ENCODE measurements at places on chromosomes 1 and 21.

DNA sequence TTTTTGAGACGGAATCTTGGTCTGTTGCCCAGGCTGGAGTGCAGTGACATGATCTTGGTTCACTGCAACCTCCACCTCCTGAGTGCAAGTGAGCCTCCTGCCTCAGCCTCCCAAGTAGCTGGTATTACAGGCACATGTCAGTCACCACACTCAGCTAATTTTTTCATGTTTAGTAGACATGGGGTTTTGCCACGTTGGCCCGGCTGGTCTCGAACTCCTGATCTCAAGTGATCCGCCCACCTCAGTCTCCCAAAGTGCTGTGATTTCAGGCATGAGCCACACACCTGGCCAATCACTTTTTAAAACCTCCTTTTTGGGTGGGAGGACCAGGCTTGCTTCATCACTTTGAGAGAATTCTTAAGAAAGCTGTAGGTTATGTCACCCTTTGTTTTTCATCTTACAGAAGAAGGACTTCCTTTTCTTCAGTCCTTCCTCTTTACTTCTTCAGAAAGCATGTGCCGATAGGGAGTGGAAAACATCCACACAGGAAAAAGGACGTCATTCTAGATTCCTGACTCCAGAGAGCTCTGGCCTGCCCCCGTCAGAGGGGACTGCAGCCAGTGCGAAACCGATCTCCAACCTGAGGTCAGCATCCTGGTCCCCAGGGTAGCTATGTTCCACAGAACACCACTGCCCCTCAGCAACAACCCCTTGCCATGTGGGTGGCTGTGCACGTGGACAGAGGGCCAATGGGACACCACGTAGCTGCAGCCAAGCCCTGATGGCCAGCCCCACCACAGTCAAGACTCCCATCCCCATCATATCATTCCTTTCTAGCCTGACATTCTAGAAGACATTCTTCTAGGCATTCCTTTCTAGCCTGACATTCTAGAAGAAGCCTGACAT, 21.9 kb downstream of the NCF2 start:
- DNase-seq: no peak

DNA sequence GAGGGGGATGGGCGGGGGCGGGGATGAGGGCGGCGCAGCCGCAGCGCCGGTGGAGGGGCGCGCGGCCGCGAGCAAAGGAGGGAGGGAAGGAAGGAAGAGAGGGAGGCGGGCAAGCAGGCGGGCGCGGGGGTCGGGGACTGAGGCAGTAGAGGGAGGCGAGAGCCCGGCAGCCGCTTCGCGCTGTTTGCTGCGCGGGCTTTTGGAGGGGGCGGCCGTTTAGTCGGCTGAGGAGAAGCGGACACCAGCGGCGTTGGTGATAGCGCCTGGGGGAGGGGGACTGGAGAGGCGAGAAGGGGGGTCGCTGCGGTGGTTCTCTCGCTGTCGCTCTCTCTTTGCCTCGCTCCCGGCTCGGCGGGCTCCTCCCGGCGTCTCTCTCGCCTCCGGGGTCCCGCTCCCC, at the start of gene HS2ST1:
TSS of gene HS2ST1 (plus strand) at position 35 of the 397 bp plus-strand sequence.
- no peak for DNase-seq

DNA sequence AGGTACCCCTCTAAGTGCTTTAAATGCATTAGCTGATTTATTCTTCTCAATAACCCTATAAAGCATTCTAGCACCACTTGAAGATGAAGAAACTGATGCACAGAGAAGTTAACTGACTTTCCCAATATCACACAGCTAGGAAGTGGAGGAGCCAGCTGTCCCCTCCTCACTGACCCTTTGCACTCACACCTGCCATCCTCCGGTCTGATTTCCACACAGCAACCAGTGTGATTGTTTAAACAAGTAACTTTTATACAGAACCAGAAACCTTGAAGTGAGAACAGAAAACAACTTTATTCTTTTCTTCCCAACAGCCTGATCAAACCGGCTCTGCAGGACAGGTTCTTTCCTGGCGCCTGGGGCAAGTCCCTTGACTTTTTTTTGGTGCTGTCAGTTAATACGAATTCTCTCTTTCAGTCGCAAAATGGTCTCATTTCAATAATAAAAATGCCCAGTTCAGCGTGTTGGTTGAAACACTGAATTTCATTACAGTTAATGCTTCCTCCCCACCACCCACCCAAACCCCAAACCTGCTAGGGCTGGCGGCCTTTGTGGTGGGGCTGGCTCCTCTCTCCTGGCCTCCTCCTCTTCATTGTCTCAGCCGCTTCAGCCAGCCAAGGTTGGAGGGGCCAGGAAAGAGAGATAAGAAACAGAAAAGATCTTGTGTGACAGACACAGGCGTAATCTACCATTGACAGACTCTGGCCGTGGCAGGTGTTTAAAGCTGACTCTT, 26.4 kb upstream of the EEIG2 start:
- no peak for DNase-seq

DNA sequence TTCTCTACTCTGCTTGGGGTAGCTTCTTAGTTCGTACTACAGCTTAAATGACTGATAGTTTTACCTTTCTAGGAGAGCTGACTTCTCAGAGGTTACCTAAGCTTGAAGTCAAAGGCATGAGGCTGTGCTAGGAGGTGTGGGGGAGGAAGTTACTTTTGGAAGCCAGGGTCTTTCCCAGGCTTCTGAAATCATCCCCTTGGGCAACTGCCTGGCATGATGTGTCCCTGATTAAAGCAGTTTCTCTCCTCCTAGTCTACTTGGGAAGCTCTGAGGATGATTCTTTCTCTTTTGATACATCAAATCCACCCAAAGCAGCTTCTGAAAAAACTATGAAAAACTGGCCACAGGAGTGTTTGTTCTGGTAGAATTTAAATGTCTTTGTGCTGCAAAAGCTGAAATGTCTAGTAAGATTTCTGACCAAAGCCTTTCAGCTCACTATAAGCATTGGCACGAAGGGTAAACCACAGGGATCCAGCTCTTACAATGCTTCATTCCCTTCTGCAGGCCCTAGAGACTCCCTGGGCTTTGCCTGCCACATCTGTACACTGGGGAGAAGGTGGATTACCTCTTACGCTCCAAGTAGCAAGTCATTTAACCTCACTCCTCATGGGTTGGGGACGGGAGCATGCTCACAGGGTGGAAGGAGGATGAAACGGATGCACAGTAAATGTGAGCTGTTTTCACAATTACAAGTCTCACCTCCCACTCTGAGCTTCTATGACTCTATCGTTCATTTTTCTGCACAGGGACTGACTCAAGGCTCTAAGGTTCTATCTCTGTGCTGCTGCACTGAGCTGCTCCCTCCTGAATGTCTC, 59.6 kb downstream of the RUNX1 start:
- no peak for DNase-seq

GRCh38 chr1:97640677-97641076, 280.2 kb downstream of the DPYD start:
- no peak for DNase-seq

DNA sequence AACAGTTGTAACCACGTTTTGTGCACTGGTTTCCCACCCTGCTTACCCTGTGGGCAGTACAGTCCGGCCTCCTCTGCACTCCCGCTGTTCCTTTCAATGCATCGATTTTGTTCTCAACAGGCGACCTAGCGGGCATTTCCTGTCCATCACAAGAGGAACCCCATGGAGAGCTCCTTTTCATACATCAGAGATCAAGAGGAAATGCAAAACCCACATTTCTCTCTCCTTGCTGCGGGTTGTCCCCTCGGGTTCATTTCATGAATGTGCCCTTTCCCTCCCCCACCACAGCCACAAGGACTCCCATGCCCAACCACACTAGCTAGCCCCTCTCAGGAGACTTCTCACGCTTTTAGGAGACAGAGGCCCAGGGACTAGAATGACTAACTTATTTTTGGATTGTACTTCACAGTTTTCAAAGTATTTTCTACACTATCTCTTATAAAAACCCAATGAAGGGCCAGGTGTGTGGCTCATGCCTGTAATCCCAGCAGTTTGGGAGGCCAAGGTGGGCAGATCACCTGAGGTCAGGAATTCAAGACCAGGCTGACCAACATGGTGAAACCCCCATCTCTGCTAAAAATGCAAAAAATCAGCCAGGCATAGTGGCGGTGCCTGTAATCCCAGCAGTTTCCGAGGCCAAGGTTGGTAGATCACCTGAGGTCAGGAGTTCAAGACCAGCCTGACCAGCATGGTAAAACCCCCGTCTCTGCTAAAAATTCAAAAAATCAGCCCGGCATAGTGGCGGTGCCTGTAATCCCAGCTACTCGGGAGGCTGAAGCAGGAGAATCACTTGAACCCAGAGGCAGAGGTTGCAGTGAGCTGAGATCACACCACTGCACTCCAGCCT, 18.4 kb downstream of the ATP1A4 start:
- no peak for DNase-seq

GRCh38 chr1:42381280-42381673, 685 bp downstream of the RIMKLA start:
- DNase-seq: no peak

DNA sequence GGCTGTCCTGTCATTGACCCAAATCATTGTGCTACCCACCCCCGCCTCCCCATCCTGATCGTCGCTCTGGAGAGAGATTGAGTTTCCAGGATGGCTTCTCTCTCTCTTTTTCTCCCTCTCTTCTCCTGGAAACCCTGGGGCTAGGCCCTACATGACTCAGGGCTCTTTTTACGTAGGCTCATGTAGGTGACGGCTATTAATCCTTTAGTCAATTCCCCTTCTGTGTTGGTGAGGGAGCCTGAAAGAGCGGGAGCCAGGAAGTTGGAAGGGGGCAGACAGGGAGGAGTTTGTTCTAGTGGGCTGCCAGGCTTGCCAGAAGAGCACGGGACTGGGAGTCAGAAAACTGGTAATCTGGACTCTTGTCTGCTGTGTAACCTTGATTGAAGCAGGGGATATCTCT, 9.7 kb downstream of the ATP2B4 start:
- no peak for DNase-seq

GRCh38 chr1:2602311-2602835, 15.8 kb downstream of the PRXL2B start:
- no peak for DNase-seq

GRCh38 chr1:26012864-26013263, 8.7 kb upstream of the EXTL1 start:
- no peak for DNase-seq

DNA sequence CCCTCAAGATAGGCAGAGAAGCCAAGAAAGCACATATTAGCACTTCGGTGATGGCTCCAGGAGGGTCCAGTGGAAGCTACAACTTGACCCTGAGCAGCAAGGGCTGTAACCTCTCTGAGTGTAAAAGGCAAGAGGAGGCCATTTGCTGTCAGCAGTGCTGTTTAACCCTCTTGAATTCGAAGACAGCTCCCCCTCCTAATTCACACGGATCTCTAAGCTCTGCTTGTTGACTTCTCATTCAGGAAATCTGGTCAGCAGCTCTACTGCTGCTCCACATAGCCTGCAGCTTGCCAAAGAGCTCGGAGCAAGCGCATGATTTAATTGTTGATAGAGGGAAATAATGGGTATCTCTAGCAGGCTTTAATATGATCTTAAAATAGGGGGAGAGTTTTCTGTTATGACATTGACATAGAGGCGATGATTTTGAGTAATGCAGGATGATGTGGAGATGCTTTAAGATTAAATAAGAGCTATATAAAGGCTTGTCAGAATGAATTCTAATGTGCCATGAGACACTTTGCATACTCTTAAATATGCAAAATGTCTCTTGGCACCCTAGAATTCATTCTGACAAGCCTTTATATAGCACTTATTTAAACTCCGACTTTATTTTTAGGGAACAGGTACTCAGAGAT, 79.4 kb upstream of the USH2A start:
- DNase-seq: no peak

- no peak for DNase-seq
These were observed 1.2 kb downstream of the LBR start for GRCh38 chr1:225426395-225427234.

GRCh38 chr1:23343221-23344110, 618 bp downstream of the HNRNPR start:
- DNase-seq: peak; percentile 37

DNA sequence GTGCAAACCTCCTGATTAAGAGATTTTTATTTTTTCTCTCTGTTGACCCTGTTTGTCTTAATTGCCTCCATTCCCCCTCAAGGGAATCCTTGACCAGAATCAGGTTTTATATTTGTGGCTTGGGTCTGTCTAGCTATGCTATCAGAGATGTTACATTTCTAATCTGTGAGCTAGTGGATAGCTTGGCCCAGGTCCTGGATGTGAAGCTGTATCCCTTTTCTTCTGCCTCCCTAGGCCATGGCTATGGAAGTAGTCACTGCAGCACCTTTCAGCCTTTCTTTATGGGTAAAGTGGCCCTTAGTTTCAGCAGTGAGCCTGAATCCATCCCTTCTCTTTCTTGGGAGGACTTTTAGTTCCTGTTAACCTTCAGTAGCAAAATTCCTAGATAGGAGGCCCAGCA, 17.0 kb upstream of the ANGEL2 start:
- no peak for DNase-seq

DNA sequence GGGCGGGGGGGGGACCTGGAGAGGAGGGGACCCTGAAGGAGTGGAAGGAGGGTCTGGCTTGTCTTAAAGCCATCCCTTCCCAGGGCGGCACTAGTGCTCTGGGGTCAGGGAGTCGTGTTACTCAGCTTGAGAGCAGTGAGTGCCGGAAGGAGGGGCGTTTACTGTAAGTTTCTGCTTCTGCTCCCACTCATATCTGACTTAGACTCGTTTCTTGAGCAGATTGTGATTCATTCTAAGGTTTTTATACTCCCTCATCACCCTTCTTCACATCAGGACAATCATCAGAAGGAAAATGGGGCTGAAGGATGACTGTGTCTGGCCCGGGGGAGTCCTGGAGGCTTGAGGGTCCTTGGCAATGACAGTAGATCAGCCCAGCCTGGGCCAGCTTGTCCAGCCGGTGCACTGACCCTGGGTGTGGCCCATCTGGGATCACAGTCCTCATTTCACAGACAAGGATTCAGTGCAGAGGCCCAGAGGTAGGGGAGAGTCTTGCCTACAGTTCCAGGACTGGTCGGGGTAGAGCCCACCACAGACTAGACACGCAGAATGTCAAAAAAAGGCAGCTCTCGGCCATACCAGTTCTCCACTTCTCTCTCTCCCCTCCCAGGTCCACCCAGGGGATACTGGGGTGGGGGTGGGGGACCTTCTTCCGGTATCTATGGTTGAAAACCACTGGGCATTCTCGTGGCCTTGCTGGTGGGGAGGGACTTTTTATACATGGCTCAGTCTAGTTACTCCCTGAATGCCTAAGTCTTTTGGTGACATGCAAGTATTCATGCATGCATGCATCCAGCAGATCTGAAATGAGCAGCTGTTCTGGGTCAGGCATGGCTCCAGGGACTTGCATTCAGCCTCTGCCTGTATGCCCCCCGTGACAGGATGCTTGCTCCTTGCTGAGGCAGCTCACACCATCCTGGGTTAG, 5.1 kb downstream of the TNFRSF8 start:
- DNase-seq: no peak

DNA sequence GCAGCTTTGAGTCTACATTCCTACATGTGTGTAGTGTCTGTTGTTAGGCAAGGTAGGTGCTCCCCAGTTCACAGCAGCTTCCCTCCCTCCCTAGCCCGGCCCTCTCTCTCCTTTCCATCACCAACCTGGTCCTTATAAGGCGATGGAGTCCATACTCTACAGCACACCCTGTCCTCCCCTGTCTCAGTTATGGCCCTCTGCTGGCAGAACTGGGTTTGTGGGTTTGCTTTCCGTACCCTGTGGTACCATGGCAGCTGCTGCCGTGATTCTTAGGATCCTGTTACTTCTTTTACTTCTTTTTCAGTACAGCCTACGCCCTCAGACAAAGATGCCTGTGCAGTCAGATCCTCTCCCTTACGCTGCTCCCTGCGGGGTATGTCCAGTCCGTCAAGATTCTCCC, 31.7 kb downstream of the AK5 start:
- DNase-seq: no peak

Data from LoVo (cell line).